KBM-7 (cell line): ENCODE measurements at places on chromosomes 12 and 14.
A peak's percentile ranks its signal among the peaks of the same experiment; 100 is the strongest.

DNA sequence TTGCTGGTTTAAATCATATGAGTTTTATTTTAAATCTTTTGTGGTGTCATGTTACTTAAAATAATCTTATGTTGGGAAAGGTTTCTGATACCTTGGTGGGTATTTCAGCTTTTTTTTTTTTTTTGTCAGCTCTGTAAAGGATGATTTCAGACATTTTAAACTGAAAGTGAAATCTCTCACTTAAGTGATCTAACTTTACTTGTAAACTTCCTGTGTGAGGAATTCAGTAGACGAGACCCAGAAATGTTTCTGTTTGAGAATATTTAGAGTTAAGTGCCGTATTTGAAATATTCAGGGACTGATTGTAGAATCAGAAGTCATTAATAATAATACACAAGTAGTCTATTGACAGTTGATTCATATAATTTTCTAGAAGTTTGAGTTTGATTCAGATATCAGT is 37.8 kb downstream of the PROX2 start:
- DNase-seq, result no peak

DNA sequence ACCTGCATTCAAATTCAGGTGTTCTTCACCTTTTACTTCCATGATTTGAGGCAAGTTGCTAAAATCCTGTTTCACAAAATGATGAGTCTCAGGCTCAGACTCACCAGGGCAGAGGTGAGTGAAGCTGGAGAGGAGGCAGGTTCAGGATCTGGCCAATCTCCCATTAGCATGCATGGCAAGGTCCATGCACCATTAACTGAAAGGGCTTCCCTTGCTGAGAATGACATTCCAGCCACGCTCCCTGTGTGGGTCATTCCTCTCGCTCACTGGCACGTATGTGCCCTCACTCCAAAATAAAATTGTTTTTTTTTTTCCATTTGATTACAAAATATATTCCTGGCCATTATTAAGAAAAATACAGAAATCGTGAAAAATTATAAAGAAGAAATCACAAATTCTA is 257.6 kb downstream of the C12orf75 start:
- DNase-seq, result no peak

DNA sequence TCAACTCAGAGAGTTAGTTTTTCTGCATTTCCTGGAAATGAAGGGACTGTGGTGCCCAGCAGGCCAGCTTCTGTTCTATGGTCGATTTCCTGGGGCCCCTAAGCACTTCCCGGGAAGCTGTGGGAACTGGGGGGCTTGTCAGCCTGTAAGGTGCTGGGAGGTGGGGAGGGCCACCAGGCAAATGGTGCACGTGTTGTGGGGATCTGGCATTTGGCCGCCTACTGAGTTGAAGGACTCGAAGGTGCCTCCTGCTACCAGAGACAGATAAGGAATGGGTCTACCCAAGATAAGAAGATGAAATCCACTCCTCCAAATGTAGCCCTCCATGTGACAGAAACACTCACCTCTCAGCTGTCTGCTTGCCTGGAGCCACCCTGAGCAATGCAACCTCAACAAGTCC is 341.7 kb downstream of the DPF3 start:
- no peak for DNase-seq

DNA sequence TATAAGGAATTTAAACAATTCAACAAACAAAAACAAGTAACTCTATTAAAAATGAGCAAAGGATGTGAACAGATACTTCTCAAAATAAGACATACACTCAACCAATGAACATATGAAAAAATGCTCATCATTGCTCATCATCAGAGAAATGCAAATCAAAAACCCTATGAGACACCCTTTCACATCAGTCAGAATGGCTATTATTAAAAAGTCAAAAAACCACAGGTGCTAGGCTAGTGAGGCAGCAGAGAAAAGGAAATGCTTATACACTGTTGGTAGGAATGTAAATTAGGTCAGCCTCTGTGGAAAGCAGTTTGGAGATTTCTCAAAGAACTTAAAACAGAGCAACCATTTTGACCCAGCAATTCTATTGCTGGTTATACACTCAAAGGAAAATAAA is 52.0 kb downstream of the NAV3 start:
- DNase-seq, result no peak

DNA sequence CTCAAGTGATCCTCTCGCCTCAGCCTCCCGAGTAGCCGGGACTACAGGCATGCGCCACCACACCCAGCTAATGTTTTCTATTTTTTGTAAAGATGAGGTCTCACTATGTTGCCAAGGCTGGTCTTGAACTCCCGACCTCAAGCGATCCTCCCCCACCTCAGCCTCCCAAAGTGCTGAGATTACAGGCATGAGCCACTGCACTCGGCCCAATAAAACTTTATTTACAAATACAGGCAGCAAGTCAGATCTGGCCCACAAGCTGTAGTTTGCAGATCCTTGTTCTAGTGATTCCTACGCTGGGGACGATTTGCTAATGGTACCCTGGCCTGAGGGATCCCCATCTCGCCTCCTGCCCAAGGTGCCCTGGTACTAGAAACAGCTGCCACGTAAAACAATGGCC is 74.6 kb downstream of the CCDC88C start:
- DNase-seq, result no peak

- no peak for DNase-seq
Observed at GRCh38 chr12:12157424-12157823, 86.7 kb downstream of the BCL2L14 start.

- peak; percentile 86 for DNase-seq
Observed at GRCh38 chr14:95495538-95496025, 20.9 kb downstream of the SYNE3 start.

DNA sequence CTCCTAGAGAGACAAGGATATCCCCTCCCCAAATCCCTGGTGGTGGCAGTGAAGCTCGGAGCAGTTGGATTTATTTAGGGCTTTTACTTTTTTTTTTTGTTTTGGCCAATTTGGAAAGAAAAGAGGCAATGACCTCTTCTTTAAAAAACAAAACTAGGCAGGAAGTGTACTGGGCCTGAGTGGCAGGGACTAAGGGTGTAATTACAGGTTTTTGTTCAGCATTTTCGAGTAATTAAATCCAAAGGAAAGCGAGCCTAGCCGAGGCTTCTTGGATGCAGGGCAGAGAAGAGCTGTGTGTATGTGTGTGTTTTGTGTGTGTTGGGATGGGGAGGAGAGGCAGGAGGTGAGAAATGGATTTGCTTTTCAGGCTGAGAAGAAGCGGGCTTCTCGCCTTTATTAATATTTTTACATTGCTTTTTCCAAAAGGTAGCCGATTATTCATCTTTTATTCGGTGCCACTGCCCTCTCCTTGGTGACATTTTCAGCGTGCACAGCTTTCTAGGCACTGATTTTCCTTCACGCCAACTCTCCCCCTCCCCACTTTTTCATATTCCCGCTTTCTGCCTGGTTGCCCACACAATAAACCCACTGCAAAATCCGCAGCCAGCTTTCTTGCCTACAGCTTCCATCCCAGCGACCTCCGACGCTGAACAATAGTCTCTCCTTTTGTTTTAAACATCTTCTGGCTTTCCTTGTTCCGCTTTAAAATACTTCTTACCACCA is 8.9 kb upstream of the IRF2BPL start:
- no peak for DNase-seq
